Pancreas (tissue), 10 donors: ENCODE measurements at places on chromosomes 12 and 14.

- DNase-seq: no peak
Observed at GRCh38 chr14:50116966-50117365, 594 bp upstream of the VCPKMT start.

- no peak for DNase-seq
Observed at GRCh38 chr14:91606851-91607250, 96.7 kb upstream of the PPP4R3A start.

DNA sequence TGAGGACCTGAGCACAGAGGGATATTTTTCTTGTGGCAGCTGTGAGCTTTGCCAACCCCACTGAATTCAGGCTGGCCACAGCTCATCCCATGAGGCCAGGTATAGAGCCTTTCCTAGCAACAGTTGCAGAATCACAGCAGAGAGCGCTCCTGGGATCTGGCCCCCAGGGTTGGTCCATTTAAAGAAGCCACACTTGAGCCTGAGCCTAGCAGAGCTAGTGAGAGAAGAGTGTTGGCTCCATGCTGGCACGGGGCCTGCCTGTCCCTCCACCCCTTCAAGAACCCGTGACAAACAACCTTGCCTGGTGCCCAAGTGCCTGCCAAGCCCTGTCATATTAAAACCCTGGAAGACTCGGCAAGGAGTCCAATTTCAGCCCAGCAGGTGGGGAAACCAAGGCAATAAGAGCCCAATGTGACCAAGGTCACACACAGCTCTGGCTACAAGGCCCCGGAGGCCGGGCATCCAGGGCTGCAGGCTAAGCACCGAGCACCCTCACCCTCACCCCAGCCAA lies 91.6 kb downstream of the LRRC74A start:
- DNase-seq: peak; percentile 58

DNA sequence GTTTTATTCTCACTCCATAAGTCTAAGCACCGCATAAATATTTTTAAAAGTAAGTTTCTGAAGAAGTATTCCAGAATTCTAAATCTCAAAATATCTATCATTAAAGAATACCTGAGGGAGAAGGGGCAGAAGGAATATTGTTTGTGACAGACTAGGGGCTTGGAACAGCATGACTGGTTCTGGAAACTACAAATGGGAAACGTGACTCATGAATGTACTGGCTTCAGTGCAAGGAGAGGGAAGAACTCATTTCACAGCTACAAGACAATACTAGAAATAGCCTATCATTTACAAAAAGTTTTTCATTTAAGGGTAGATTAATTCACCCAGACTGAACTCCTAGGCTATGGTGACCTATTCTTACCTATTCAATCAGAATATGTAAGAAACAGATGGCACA lies 121.3 kb downstream of the SLC25A21 start:
- no peak for DNase-seq

- no peak for DNase-seq
Observed at GRCh38 chr12:3620856-3621255, 129.9 kb downstream of the PRMT8 start.

DNA sequence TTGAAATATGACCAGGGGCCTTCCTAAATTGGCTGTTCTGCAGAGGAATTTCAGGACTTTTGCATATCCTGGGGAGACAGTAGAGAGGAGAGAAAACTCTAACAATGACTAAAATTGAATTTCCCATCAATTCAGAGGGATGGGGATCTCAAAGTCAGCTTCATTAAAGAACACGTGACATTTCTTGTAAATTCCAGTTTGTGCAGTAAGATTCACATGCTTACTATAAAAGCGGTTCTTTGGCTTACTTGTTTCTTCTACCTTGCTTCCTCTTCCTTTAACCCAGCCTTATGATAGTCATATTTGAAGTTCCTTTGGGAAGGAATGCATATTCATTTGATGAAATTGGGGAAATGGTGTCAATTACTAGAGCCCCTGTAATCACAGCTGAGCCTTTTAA lies 143.7 kb upstream of the GZMB start:
- DNase-seq: no peak

GRCh38 chr14:32426028-32426427 lies 96.9 kb downstream of the AKAP6 start:
- DNase-seq: no peak

DNA sequence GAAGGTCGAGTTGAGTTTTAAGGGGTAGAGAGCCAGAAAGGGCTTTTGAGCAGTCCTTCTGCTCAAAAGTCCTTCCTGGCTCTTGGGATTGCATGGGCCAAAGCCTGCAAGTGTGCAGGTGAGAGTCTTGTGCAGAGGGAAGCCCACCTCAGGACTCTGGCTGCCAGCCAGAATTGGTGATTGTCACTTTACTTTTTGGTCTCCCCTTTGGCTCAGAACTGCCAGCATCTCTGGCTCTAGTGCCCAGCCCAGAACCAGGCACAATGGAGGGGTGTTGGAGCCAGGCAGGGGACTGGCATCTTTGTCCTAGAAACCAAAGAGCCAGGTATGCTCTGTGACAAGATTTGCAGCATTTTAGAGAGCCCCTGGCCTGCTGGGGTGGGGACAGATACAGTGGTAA lies 23.5 kb downstream of the FAM222A start:
- DNase-seq: peak; percentile 43

DNA sequence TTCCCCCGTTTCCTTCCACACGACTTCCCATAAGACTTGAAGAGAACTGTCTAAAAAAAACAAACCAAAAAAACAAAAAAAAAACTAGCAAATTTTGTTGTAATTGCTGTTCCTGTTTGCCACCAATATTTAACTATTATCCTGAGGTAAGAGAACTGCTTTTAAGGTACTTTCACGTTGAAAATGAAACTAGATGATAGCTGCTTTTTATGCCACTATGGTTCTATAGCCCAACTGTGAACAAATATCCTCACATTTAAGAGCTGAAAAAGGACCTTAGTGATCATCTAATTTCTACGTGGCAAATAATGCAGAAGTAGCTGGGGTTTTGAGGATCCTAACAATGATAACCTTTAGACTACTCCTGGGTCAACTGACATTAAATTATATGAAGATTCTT lies 98.6 kb downstream of the TAOK3 start:
- DNase-seq: no peak

- no peak for DNase-seq
Observed at GRCh38 chr12:81585787-81586186, 173.4 kb downstream of the PPFIA2 start.

DNA sequence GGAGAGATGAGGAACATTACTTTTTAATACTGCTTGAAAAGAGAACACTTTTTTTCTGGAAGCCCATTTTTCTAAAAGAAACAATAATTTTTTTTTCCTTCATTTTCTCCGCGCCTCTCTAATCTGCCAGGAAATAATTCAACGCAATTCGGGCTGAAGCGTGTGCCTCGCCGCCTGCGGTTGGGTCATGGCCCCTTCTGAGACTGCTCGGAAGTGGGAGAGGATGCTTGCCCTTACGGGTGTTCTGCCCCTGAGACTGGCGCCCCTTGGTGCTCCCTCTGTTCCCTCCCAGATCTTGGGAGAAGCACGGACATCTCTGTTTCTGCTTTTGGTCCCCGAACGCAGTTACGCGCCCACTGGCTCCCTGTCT lies 332 bp upstream of the TBC1D30 start:
- DNase-seq: no peak

DNA sequence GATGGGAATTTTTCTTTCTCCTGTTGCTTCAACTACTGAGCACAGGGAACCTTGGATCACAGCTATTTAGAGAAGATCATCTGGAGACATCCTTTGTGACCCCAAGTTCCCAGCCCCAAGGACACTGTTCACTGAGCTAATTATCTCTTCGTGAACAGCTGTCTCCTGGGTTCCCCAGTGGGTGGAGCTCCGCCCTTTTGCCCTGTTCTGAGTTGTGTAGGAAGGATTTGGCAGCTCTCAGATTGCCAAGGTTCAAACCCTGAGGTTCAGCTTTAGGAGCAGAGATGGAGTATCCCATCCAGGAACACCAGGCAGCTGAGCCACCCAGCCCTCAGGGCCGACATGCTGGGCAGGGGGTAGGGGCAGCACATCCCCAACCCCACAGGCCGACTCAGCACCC lies 32.0 kb downstream of the NGB start:
- no peak for DNase-seq

GRCh38 chr14:24440606-24441399 lies 1.8 kb downstream of the SDR39U1 start:
- DNase-seq: no peak

DNA sequence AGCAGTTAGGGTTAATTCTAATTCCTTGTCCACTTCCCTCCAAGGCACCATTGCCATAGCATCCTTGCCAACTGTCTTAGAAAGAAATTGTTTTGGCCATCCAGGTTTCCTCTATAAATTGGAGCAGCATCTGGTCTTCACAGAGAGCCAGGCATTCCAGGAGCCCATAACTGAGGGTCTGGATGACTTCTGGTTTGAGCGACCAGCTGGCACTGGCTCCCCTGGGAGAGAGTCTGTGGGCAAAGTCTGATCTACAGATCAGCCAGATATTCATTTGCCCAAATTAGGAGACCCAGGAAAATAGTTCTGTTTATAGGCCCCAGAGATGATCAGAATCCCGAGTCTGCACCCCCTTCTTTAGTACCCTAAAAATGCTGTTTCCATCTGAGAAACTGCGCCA lies 16.0 kb downstream of the VSX2 start:
- DNase-seq: no peak

DNA sequence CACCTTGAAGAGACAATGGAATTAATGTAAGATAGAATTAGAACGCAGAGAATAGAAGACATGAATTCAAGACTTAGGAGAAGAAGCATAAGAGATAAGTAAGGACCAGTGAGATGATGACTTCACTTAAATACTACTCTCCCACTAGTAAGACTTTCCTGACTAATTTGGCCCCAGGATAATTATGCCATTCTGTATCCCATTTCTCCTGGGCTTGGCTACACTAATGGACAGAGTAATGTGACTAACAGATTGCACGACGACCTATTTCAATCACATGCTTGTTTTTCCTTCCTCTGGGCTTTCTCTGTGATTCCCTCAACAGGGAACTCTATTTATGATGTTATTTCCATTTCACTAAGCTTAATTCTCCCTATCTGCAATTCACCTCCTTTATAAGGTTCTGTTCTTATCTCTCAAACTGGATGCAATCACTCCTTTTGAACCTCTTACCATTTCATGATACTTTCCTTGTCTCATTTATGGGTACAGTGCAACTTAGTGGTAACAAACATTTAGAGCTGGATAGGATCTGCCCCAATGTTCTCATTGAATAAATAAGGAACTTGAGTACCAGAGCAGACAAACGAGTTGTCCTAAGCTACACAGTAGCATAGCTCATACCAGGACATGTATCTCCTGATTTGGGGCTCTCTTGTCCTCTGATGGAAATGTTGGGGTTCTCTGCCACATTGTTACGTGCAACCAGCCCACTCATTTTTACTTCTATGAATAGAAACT lies 102.7 kb downstream of the BTG1 start:
- DNase-seq: no peak

DNA sequence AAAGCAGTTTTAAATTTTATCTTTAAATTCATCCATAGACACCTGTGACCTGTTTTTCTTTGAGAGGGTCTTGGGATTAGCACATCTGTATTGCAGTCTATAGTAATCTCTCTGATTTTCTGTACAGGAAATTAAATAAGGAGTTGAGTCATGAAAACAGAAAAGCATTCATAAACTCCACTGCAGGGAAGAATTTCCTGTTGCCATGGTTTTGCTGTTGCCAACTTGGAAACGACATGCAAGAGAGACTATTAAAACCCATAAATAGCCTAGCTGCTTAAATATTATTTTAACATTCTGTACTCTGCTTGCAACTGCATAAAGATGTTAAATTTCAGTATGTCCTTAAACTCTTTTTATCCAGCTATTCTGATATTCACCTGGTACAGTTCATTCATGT lies 281.0 kb upstream of the RGS6 start:
- DNase-seq: no peak

DNA sequence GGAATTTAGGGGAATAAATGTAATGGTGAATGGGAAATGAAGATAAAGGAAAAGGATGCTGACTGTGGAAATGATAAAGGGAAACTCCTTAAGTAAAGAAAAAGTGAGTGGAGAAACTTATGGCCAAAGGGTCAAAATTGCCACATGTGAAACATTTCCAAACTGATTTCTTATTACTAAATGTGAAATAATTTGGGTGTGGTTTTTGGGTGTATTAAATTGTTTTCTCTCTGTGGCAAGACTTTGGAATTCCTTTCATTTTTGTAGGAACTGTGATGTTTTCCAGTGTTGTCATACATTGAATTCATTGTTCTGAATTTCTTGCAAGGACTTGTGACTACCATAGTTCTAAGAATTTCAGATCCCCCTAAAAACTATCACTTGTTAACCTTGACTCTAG lies 1891.5 kb upstream of the SEL1L start:
- no peak for DNase-seq

DNA sequence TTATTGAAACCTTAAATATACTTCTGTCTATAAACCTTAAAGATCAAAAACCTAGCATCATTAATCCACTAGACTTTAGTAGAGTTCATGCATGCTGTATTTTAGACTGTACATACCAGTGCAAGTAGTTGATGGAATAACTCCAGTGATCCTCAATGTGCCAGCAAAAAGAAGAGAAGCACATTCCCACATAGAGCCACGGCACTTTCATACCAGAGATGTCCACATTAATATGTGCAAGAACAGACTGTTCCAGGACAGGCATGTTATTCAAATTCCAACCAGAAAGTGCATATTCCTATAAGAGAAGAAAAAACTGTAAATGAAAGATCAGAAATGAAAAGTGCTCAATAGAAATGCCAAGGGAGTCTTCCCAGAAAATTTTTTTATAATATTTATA lies 55.0 kb downstream of the KDM5A start:
- DNase-seq: no peak

DNA sequence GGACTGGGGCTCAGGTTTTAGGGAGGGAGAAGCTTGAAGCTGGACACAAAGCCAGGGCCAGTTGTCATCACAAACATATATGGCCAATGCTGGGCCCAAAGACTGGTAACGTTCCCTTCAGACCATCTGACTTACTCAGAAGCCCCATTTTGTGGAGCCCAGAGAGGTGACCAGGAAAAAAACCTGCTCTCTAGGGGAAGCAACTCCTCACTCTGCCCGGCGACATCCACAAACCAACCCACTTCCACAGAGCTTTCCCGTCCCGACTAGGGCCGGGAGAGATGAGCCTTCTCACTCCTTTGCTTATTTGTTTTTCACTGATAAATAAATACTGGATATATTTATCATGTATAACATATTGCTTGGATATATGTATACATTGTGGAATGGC lies 180.9 kb upstream of the RTL1 start:
- no peak for DNase-seq

GRCh38 chr12:119302451-119303080 lies 32.0 kb upstream of the CCDC60 start:
- DNase-seq: no peak

DNA sequence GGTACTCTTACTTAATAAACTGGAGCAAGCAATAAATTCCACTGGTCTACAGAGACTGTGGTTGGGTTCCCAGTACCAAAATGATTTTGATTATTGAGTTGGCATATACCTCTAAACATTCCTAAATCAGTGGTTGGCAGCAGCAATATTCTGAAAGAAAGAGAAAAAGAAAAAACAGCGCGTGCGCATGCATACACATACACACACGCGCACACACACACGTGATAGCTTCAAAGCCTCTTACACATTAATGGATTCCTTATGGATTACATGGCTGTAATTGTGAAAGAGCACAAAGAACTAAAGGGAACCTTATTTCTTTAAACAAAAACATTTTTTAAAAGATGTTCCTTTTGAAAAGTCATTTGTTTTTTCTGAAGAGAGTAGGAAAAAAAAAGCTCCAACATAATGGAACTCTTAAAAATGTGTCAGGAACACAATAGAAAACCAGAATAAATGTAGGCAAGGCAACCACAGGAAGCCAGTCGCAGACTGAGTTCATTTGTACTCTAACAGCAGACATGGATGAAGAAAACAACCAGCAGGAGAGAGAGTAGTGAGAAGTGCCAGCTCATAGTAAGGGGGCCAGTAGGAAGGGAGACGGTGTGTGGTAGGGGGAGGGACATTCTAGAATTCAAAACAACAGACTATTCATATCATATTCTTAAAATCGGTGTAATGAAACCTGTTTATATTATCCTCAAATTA lies 80.0 kb downstream of the DRAM1 start:
- DNase-seq: no peak
